Inflammatory macrophage treated with lipopolysaccharide for 1 hour (primary cell): ENCODE measurements at places on chromosomes 2 and 18.
A peak's percentile ranks its signal among the peaks of the same experiment; 100 is the strongest.

DNA sequence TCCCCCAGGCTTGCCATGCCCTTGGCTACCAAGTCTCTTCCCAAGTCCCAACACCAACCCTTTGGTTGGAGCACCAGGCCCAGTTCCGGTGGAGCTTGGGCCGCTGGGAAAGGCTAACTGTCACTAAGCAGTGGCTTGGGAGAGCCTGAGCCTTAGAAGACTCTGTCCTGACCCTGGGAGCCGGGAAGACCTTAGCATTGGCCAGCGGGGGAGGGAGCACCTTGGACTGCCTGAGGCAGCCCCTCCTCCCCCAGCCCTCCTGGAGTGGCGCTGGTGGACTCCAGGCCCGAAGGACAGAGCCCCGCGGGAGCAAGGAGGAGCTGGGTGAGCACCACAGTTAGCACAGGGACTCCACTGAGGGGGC, 62.5 kb upstream of the POMC start:
- no peak for DNase-seq

DNA sequence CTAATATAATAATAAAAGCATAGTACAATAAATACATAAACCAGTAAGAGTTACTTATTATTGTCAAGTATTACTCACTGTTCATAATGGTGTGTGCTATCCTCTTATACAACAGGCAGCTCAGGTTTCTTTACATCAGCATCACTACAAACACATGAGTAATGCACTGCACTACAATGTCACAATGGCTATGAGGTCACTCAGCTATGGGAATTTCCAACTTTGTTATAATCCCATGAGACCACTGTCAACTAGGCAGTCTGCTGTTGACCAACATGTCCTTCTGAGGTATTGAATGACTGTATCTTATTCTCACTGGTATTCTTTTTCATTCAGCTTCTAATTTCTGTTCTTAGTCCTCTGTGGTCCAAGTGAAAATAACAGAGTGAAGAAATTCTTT, 250.4 kb upstream of the DSEL start:
- DNase-seq: peak; percentile 38

GRCh38 chr2:129922571-129923264, 56.7 kb upstream of the RAB6C start:
- no peak for DNase-seq

DNA sequence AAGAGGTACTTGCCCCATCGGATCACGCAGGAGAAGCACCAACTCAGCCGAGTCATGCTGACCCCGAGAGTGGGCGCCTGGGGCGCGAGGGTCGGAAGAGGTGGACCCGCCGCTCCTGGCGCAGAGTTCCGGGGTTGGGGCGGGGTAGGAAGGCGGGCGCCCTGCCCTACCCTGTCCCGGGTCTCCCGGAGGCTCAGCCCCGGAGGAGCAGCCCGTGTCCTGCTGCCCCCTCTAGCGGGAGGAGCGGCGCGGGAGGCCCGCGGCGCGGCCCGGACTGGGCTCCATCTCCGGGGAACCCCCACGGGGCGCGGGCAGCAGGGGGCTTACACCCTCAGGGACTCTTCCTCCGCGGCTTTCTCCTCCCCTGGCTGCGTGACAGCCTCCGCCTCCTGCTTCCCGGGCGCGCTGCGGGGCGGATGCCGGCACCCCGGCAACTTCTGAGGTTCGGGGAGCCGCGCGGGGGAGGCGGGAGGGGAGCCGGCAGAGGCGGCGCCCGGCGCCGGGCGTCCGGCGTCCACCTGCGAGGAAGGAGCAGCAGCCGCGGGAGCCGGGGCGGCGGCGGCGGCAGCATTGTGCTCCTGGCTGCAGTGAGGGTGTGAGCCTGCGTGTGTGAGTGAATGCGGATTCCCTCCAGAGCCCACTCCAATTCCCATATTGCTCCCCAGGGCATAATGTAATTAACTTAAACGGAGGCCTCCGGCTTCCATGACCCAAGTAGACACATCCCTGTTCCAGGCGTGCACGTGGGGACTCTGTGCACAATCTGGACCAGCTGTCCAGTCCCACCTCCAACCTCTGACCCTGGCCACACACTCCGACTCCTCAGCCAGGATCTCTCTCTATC, 7.6 kb upstream of the TNS1 start:
- peak; percentile 51 for DNase-seq

GRCh38 chr2:159903443-159904126, 105.6 kb upstream of the CD302 start:
- peak; percentile 83 for DNase-seq

DNA sequence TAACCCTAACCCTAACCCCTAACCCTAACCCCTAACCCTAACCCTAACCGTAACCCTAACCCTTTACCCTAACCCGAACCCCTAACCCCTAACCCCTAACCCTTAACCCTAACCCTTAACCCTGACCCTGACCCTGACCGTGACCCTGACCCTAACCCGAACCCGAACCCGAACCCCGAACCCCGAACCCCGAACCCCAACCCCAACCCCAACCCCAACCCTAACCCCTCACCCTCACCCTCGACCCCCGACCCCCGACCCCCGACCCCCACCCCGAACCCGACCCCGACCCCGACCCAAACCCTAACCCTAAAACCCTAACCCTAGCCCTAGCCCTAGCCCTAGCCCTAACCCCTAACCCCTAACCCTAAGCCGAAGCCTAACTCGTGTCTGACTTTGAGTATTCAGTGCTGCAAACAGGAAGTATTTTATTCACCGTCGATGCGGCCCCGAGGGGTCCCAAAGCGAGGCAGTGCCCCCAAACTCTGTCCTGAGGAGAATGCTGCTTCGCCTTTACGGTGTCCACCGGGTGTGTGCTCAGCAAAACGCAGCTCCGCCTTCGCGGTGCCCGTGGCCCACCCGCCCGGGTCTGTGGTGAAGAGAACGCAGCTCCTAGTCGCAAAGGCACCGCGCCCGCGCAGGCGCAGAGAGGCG, 36.0 kb downstream of the FAM110C start:
- no peak for DNase-seq

DNA sequence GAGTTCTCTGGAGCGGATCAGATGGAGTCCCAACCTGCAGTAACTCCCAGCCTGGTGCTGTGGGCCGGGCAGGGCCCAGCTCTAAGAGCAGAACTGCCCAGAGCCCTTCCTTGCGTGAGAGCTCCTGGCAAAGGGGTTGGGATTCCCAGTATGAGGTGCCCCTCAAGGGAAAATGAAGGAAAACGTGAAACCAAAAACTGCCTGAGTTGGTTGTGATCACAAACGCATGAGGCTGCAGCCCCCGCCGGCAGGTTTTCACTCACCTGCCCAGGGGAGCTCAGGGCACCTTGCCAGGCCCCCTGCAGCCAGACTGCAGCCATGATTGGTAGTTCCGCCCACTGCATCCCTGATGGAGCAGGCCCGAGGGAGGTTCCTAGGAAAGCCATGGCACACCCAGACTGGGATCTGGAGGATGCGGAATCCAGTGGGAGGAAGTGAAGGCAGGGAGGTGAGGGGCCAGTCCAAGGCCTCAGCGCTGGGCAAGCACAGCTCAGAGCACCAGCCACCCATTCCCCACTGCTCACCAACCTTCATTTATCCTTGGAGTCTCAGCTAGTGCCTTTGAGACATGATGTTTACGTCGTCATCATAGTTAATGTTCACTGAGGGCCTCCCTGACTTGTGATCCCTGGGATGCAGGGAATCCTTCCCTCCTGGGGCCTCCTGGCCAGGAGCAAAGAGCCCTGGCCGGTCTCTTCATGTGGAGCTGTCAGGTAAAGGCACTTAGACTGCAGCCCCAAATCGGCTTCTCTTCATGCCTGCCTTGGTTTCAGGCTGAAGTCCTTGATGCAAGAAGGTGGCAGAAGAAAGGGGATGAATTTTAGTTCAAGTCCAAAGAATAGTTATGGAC, 103.2 kb downstream of the INHBB start:
- DNase-seq: no peak

- no peak for DNase-seq
Observed at GRCh38 chr2:226847090-226847489, 11.2 kb downstream of the RHBDD1 start.

GRCh38 chr18:49227441-49228165, 232.8 kb downstream of the DYM start:
- peak; percentile 50 for DNase-seq

- DNase-seq: no peak
Observed at GRCh38 chr18:50401888-50402287, 27.0 kb downstream of the SKA1 start.

DNA sequence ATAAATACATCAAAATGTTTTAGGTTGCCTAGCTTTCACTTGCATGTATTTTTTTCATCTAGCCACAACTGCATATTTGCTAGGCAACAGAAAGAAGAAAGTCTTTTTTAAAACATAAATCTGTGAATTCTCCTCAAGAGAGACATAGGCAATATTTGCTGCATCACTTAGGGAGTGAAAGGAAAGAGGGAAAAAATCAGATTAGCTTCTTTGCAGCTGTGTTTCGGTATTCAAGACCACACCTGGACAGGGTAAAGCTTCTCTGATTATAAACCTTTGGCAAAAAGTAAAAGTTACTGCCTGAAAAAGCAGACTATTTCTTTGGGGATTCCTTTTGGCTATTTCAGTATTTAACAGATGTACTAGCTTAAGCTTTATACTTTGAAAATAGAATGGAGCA, 280.9 kb upstream of the ZSWIM2 start:
- DNase-seq: no peak
